ENCODE measurements at places on chromosomes 13 and 19.

DNA sequence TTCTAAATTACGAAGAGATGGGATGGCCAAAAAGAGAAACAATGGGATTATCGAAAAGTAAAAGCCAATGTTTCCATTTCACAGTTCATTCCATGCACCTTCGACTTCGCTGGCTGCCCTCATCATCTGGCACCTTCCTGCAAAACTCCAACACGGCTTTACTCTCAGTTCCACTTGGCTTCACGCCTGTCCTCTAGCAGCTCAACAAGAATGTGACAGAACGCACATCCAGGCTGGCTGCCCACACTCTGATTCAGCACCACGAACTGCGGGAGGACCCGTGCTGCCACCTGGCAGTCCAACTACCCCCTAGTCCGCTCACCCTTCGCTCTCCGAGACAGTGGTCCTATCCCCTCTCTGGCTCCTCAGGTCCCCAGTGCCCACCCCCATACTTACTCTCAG, 11.7 kb downstream of the ATP7B start:
- no peak for DNase-seq

GRCh38 chr13:23267571-23267970, 86.8 kb downstream of the SGCG start:
- no peak for DNase-seq

DNA sequence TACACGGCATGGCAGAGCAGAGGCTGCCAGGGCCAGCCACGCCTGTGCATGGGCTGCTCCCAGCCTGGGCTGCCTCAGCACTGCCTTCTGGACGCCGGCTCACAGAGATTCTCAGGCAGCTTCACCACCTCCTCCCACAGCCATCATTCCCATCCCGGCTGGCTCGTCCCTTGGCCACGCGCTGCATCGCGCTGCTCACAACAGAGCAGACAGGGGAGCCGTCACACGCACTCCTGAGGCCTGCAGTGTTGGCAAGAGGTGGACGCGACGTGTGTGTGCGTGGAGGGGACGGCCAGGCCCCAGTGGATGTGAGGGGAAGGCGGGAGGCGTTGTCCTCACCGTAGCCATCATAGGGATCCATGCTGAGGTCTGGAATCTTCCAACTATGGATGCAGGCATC, 7.6 kb upstream of the PRKD2 start:
- DNase-seq, result no peak

DNA sequence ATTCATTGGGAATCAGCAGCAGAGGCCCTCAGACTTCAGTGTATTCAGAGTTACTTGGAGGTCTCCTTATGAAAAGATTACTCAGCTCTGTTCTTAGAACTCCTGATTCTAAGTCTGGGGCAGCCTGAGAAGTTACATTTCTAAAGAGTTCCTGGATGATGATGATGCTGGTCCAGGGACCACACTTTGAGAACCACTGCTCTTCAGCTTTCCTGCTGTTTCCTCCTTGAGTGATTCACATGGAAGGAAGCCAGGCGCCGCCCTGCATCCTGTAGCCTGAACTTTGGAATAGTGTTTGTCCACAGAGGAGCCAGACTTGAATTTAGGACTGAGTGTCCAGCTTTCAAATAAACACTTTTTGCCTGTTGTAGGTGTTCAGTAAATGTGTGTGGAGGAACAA, 2.9 kb downstream of the CEBPG start:
- no peak for DNase-seq

DNA sequence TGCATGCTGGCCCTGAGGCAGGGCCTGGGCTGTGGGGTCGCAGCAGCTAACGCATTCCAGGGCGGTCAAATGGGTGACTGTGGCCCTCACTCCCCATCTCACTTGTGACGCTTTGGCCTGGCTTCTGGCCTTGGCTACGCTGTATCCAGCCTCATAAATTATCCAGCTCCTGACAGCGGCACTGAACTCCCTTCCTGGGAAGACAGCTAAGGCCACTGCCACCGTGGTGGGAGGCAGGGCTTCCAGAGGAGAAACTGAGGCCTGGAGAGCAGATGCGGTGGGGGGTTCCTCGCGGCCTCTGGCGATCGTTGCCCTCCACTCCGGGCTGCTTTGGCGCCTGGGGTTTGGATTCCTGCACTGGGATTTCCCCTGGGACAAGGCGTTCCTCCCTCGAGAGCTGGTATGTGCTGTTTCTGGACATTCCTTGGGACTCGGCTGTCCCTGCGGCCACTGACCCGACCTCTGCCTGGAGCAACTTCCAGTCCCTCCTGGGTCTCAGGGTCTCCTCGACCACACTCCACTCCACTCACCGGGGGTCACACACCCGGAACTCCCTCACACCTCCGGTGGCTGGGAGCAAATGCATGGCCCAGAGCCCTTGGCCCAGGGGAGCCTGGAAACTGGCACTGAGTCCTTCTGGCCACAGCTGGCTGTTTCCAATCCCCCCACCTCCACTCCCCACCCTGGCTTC, 3.4 kb downstream of the TBXA2R start:
- DNase-seq, result no peak

DNA sequence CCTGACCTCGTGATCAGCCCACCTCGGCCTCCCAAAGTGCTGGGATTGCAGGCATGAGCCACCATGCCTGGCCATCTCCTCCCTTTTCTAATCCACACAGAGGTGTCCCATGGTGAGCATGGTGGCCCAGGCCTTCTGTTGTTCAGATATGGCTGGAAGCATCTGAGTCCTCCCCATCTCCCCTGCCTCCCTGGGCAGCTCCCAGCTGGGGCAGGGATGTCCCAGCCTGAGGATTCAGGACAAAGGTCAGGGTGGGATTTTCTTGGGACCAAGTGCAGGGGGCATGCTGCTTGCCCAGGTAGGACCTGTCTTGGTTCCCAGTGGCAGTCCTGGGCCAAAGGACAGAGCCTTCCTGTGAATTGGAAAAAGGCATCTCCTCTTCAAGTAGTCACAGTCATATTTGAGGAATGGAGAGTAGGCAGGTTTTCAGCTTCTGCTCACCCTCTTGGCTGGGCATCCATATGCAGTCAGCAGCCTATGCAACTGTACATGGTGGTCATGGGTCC, 10.8 kb downstream of the ADGRE2 start:
- DNase-seq, result no peak

DNA sequence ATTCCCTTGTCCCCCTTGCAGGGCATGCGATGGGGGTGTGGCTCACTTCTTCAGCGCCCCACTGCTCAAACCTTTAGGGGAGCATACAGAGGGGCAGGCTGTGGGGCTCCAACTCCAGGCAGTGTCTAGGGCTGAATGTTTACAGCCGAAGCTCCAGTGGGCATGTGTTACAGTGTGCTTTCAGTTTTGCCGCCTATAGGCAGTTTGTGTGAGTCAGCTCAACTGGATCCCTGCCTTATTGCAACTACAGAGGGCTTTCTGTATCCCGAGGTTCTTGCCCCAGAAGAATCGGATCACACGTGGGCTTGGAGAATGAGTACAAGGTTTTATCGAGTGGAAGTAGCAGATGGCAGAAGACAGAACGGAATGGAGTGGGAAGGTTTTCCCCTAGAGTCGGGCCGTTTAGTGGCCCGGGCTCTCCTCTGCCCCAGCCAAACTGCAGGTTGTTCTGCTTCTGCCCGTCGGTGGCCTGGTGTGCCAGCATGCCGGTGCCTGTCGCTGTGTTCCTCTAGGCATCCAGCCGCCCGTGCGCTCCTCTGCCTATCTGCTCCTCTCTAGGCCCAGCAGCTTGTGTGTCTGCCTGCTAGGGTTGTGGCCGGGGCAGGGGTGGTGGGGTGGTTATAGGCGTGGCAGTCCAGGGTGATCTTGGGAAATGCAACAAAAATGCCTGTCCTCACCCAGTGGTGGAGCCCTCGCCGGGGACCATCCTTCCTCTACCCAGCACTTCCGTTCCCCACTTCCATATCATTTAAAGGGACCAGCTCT, 435.9 kb upstream of the SGCG start:
- no peak for DNase-seq

DNA sequence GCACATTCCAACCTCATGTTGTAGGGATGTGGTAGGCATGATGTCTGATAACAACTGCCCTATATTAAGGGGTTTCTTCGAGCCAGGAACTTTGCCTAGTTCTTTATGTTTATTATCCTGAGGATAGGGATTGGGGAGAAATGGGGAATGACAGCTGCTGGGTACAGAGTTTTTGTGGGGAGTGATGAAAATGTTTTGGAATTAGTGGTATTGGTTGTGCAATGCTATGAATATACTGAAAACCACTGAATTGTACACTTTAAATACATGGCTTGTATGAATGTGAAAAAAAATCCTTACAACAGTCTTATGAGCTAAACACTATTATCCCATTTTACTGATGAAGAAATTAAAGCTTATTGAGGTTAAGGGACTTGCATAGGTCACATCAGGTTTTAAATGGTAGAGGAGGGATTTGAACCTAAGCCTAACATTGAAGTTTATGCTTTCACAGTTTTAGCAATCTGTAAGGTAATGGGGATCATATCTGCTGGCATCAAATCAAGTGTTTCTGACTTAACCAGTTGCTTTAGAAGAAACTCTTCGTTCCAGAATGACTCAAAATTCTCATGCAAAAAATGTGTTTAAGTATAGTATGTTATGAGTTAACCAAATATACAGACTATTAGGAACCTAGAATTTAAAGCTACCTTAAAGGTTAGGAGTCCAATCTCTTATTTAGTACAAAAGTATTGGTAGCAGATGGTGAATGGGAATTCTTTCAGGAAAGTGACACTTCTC, 61.4 kb downstream of the ERCC5 start:
- DNase-seq, result no peak

GRCh38 chr13:108266321-108266990, 3.1 kb upstream of the TNFSF13B start:
- DNase-seq, result no peak

DNA sequence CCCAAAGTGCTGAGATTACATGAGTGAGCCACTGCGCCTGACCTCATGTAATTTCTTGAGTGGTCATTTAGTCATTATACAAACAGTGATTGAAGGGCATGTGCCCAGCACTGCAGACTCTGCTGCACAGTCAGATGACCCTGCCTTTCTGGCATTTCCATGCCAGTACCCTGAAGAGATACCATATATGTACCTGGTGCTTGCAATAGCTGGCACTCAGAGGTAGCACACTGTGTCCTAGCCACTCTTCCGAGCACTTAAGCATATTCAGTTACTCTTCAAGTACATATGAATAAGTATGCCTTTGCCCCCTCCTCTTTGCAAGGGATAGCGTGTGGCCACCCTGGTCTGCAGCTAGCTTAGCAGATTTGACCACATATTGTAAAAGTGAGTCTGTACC, 15.5 kb downstream of the STX10 start:
- DNase-seq, result no peak

Data from D341Med (cell line).